ENCODE measurements at places on chromosomes 16 and 17.

GRCh38 chr17:29194669-29195068 is 14.5 kb upstream of the MYO18A start:
- DNase-seq: no peak

GRCh38 chr16:85447693-85448313 is 165.3 kb upstream of the GSE1 start:
- no peak for DNase-seq

- no peak for DNase-seq
Measured at GRCh38 chr16:87956098-87956364, 4.8 kb downstream of the BANP start.

DNA sequence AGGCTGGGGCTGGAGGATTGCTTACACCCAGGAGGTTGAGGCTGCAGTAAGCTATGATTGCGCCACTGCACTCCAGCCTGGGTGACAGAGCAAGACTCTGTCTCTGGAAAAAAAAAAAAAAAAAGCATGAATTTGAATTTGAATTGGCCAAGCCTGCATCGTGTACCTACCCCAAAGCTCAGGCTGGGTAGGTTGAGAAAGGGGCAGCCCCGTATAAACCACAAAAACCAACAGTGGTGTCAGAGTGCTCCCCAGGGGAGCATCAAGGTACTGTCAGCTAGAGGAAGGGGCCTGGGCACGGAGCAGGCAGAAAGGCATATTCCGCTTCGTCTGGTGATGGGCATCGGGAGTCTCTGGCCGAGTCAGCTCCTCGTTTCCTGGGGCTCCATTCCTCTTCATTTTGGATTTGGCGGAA is 40.9 kb downstream of the RAP1GAP2 start:
- no peak for DNase-seq

DNA sequence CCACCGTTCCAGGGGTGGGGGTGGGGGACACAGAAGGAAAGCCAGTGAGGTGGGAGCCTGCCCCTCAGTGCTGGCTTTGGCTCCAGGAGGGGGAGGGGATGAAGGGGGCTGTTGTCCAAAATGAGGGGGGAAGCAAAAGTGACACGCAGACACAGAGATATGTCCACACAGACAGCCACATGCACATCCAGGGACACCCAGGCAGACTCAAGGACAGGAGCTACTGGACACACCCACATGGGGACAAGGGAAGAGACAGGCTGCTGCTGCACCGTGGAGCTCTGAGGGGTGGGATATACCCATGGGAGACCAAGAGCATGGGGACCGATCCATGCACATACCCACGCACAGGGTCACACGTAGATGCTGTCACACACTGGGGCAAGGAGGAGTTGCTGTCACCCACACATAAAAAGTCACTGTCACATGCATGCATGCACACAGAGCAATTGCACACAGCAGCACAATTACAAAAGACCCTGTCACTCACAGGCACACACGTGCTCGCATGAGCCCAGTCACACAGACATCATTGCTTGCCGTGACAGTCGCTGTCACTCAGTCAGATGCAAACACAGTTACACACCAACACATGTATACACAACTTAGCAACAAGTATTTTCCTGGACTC is 1.3 kb downstream of the THRA start:
- DNase-seq: no peak

DNA sequence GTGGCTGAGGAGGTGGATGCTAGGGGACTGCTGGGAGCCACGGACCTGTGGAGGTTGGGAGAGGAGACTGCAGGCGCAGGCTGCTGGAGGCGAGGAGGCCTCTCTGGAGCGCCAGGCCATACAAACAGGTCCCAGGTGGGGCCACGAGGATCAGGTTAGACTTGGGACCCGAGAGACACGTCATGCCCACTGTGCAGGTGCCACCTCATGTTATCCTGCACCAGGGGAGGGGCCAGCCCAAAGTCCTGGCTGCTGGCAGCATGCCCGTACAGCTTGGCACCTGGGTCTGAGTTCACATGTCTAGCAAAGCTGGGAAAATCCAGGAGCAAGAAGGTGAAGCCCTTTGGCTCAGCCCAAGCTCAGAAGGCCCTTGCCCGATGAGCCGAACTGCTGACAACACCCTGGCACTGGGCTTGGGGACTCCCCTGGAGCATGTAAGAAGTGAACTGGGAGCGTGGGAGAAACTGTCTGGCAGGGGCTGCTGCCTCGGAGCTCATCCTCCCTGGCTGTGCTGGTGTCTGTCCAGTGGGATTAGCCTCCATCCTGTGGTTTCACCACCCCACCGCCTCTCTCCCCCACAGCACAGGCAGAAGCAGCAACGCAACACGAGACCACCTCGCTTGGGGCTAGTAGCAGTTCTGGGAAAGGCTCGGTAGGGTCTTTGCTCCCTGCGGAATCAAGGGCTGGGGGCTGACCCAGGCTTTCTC is 5.3 kb downstream of the ARHGDIA start:
- DNase-seq: no peak

DNA sequence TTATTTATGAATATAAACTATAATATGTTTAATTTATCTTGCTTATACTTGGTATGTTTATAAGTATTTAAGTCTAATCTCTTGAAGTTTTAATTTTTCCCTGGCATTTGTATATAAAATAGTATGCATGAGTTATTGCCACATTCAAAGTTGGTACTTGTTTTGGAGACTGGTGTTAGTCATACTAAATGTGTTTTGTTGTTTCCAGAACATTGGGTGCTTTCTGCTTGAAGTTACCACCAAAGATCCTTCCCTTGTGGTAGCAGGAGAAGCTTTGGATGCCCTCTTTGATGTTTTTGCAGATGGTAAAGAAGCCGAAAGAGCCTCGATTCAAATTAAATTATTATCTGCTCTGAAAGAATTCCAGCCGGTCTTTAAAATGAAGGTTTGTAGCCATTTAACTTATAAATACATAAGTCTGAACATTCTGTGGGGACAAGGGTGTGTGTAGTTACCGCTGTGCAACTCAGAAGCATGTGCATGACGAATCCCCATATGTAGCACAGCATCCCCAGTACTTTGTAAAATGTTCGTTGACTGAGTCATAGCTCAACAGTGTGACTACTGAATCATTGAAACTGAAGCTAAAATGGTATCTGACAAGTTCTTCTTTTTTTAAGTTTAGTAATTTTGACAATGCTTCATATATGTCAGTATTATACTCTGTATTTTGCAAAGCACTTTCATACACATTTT is 36.4 kb downstream of the HEATR3 start:
- DNase-seq: no peak

DNA sequence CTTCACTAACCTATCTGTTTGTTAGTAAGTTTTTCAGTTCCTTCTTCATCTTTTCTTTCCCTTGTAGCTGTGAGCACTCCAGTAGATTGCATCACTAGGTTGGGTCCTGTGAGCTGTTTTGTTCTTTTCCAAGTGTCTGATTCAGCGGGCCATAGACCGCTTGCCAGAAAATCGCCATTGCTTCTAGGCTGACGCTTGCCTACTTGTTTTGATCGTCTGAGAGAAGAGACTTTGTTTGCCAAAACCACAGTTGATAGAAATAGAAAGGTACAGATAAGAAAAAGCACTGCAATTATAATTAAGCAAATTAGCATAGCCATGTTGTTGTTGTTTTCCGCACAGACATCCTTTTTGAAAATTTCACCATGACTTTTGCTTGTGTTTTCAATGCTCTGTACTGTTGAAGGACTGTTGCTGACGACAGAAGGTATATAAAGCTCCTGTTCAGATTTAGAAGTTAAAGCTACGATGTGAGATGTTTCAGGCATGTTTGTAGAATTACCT is 3.1 kb downstream of the EVI2A start:
- no peak for DNase-seq

GRCh38 chr16:62059527-62059926 is 23.3 kb upstream of the CDH8 start:
- DNase-seq: no peak

DNA sequence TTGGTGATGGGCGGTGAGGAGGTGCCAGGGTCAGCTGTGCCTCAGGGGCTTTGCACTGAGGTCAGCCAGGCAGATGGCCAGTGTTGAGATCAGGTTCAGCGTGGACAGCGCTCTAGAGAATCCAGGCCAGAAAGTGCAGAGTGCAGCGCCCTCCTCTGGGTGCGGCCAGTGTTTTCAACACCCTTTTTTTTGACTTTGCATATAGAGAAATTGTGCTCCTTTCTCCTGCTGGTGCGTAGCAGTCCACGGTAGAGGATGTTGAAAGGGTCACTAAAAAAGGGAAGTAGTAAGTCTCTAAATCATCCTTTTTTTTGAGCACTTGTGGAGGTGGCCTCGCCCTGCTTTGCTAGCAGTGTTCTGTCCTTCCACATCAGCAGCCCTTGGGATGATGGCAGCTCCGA is 53.9 kb downstream of the BANP start:
- no peak for DNase-seq

- no peak for DNase-seq
Measured at GRCh38 chr17:75814900-75815373, 29.3 kb downstream of the UNC13D start.

DNA sequence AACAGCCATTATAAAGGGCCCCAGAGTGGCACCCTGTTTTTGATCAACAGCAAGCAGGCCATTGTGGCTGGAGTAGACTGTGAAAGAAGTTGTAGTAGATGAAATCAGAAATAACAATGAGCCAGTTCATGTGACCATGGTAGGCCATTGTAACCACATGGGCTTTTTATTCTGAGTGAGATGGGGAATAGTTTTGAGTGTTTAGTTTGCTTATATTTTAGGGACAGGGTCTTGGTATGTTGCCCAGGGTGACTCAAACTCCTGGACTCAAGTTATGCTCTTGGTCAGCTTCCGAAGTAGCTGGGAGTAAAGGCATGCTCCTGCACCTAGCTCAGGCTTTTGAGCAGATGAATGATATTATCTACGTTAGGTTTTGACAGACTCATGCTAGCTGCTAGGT is 12.0 kb downstream of the CBFB start:
- no peak for DNase-seq
